ENCODE measurements at places on chromosomes 3 and 15. TPM values are rescaled to one million over a fixed set of nuclear protein-coding genes. Genes with fewer than 3 reads are reported as not detected.

The PCLAF gene
- 7.5 TPM for total RNA-seq

The REC114 gene
- 2.3 TPM for total RNA-seq

The GRIP2 gene
- total RNA-seq: 0.06 TPM

DNA sequence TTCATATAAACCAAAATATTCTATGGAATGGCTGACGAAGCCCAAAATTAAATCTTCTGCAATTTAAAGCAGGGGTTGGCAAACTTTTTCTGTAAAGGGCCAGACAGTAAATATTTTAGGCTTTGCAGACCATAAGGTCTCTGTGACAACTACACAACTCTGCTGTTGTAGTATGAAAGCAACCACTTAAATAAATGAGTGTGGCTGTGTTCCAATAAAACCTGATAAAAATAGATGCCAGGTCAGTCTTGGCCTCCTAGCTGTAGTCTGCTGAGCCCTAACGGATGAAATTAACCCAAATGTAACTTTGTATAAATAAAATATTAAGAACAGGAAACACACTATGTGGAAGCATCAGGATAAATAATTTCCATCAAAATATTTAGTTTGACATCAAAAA is 104.2 kb downstream of the FBXL22 start:
- no peaks in the 10 kb centered on the region for H3K27me3 ChIP-seq
- H3K4me1 ChIP-seq: peaks cover 6% of the 10 kb centered on the region
- H3K36me3 ChIP-seq: peaks cover 23% of the 10 kb centered on the region
- no peak overlapping the region for H3K4me3 ChIP-seq
- DNase-seq: no peak
- no peak overlapping the region for H3K27ac ChIP-seq

DNA sequence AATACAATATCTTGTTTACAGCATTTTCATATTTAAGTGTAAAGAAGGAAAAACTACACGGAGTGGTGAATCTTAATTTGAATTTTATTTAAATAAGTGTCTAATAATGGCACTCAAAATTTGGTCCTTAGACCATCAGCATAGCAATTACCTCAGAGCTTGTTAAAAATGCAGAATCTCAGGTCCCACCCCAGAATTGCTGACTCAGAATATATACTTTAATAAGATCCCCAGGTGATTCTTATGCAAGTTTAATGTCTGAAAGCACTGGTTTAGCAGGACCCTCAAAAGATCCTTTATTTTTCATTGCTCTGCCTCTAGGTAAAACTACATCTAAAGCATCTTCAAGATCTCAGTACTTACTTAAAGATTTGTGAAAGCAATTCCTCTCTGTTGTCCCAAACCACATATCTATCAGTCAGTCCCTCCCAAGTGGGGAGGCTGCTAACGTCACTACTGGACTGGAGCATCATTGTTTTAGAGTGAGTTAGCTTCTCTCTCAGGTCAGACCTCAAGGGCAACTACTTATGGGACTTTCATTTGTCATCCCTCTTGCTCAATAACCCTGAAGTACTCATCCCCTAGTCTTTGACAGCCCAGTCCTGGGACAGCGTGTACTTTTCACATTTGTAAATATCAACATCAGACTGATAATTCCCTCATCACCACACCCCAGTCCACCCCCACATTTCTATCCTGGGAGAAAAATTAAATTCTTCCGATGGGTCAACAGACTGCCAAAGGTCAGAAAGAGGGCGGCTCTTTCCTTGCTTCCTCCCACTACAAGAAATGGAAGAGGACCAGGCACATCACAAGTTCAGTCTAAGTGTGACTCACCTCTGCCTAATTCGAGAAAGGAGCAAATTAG is 76.7 kb downstream of the CBLB start:
- H3K4me3 ChIP-seq: no peak overlapping the region
- H3K27me3 ChIP-seq: no peaks in the 10 kb centered on the region
- H3K27ac ChIP-seq: no peak overlapping the region
- H3K36me3 ChIP-seq: no peaks in the 10 kb centered on the region
- peak; percentile 97 for DNase-seq

GRCh38 chr3:43686700-43687498 is 3.8 kb upstream of the ABHD5 start:
- DNase-seq: no peak
- H3K4me3 ChIP-seq: no peak overlapping the region
- H3K4me1 ChIP-seq: peaks cover 3% of the 10 kb centered on the region
- no peaks in the 10 kb centered on the region for H3K36me3 ChIP-seq

GRCh38 chr3:112807685-112808084 is 39.0 kb downstream of the CD200R1L start:
- H3K27me3 ChIP-seq: no peaks in the 10 kb centered on the region
- H3K27ac ChIP-seq: no peak overlapping the region
- no peaks in the 10 kb centered on the region for H3K36me3 ChIP-seq
- peaks cover 3% of the 10 kb centered on the region for H3K4me1 ChIP-seq

- H3K27ac ChIP-seq: no peak overlapping the region
- H3K4me1 ChIP-seq: peaks cover 22% of the 10 kb centered on the region
- H3K36me3 ChIP-seq: no peaks in the 10 kb centered on the region
- DNase-seq: peak; percentile 83
- no peaks in the 10 kb centered on the region for H3K27me3 ChIP-seq
Observed at GRCh38 chr3:187567021-187567420, 103.2 kb downstream of the SST start.

GRCh38 chr3:52278510-52279069 is at the start of gene WDR82:
Gene WDR82, minus strand, starts transcription at chr3:52278649. Its CDS starts 288 bp downstream, at chr3:52278361.
- peaks cover 23% of the 10 kb centered on the region for H3K4me1 ChIP-seq
- no peaks in the 10 kb centered on the region for H3K27me3 ChIP-seq
- no peaks in the 10 kb centered on the region for H3K36me3 ChIP-seq
- peak within 1 kb of the TSS; percentile 88 for H3K4me3 ChIP-seq
- H3K27ac ChIP-seq: peak within 1 kb of the TSS; percentile 98
- DNase-seq: peak; percentile 97

DNA sequence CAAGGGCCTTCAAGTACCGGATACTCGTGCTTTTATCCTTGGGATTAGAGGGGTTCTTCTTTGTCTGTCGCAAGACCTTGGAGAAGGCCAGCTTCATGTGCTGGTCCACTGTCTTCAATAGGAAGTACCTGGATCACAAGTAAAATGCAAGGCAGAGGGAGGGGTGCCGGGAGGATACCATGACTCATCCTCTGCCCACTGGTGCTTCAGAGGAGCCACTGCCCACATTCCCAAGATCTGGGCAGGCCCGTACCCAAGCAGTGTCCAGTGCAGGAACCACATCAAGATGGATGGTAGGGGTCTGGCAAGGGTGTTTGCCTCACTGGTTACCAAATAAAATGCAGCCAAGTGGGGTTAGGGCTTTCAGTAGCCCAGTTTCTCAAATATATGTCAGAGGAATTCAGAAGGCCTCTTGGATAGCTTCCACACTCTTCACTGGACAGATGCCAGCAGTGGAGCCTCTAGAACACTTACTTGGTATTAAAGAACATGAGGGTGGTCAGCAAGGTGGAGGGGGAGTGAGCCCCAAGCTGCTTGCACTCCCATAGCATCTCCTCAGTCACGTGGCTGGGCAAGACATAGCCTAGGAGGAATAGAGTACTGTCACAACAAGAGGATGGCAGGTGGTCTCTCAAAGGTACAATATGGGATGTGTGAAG is 3.6 kb upstream of the IMPDH2 start:
- no peak for DNase-seq
- H3K4me1 ChIP-seq: no peaks in the 10 kb centered on the region
- no peaks in the 10 kb centered on the region for H3K27me3 ChIP-seq
- H3K27ac ChIP-seq: peak overlapping the region; percentile 43
- no peak overlapping the region for H3K4me3 ChIP-seq
